Suprapubic skin (tissue), 4 donors: ENCODE measurements at places on chromosomes 5 and 9.

DNA sequence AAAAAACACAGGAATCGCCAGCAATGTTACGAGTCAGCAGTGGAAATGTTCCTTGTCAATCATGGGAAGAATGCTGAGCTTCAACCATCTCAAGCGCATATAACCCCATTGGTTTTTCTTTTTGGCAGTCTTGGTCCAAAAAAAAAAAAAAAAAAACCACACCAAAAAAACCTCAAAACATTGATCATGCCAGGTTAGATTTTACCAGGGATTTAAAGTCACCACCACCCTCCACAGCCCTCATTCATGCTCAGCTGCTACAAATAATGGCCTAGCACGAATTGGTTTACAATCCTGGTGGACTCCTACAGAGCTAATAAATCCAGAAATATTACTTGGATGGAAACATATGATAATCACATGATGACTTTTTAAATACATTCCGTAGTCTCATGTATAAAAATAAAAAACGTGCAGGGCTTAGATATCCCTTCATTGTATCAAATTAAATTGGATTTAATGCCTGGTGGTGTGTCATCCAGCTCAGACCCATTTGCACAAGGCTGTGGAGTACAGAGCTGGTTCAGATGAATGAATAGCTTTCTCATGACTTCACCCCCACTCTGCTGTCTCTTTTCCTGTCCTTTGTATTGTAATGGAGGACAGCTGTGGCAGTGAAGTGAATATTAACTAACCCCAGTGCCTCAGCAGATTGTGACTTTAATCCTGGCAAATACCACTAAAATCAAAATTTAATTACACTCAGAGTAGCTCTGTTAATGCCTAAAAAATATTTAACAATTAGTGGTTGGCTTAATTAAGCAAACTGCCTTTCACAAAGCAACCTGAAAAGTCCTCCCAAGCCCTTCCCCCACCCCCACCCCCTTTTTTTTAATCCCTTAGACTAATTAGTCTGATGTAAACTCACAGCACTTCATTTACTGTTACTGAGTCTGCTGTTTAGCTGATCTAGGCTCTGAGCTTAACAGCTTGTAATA lies 626.5 kb upstream of the ZNF608 start:
- no peak for DNase-seq

GRCh38 chr9:68905129-68905528 lies 108.8 kb downstream of the PRKACG start:
- DNase-seq = no peak

DNA sequence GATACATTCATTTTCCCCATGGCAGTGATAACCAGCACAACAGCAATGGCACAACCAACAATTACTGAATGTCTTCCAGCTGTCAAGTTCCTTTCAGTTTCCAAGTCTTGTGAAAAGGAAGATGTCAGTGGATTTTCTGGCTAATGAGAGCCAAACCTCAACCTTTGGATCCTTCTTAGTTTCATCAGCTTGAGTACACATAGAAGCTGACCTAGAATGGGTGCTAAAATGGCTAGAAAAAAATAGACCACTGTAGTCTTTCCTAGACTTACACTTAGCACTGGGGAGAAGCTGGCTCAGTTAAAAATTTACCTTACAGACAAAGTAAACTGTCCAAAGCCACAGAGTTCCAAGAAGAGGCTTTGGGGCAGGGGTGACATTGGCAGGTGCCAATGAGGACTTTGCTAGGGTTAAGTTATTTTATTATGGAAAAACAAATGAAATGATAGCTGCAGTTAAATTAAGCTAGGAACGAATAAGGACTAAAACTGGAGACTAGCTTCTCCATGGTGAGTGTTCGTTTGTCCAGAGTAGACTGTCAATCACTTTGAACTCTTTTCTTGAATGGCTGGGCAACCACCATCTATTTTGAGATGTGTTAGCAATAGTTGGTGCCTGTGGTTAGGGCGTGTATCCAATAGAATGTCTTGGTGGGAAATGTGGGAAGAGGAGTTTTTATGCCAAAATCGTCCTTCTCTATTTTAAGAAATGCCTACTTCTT lies 25.9 kb upstream of the TXN start:
- no peak for DNase-seq

- no peak for DNase-seq
Observed at GRCh38 chr5:9268226-9268625, 277.6 kb downstream of the SEMA5A start.

DNA sequence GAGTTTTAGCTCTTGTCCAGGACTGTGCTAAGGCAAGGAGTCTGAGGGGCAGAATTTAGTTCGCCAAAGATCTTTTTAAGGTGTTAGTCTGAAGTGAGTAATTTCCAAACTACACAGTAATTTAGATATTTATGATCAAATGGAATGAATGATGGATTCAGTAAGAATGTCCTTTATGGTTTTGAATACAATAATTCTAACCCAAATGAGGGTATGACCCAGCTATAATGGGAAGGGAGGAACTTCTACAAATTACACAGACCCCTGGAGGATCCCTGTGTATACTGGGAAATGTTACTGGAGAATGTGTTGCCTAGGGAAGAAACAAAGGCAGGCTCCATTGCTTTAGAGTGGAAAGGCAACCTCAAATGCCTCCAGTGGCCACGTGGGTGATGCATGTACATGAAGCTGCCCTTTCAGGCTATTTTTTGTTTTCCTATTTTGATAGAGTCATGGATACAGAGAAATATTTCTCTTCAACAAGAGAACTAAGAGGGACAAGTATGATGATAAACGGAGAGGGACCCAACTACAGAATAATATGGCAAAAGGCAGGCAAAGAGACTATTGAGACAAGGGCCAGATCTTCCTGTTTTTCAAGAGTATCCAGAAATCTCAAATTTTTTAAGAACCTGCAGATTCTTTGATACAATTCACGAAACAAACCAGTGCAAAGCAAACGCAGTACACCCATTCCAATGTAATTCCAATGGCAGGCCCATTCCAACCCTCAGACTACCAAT lies 25.4 kb downstream of the SLC1A3 start:
- DNase-seq = no peak

- DNase-seq = no peak
Observed at GRCh38 chr9:22278426-22278825, 168.2 kb upstream of the DMRTA1 start.

DNA sequence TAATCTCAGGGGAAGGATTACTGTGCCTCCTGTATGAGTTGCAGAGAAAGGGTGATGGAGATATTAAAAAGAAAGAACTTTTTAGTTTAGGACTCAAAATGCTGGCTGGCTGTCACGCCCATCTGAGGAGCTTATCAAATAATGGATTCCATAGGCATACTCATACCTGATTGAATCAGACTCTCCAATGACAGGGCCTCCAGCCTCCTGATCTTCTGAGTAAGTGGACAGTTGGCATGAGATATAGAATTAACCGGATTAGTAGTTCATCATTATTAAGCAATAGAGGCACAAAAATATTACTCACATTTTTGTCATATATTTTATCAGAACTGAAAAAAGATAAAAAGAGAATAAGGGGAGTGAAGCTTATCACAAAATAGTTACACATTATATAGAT lies 157.0 kb upstream of the RASA1 start:
- no peak for DNase-seq

DNA sequence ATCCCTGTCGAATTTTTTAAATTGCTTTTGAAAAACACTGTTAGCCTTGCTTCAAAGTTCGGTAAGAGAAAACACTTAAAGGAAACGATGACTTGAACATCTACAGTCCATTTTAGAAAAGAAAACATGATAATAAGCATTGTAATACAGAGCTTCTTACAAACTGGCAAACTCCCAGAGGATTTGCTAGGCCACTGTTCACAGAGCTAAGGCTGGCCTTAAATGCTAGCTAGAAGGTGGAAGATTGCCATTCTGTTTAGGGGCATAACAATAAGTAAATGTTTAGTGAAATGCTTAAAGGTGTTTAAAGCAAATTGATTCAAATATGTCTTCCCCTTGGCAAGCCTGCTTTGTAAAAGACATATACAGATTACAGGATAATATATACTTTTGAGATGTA lies 169.6 kb downstream of the TLE4 start:
- DNase-seq = no peak

GRCh38 chr5:115480271-115480670 lies 64.3 kb downstream of the FEM1C start:
- no peak for DNase-seq

GRCh38 chr9:94979904-94980507 lies 253.5 kb downstream of the AOPEP start:
- DNase-seq = no peak

GRCh38 chr5:126525630-126526245 lies 69.3 kb downstream of the ALDH7A1 start:
- DNase-seq = peak; percentile 86

DNA sequence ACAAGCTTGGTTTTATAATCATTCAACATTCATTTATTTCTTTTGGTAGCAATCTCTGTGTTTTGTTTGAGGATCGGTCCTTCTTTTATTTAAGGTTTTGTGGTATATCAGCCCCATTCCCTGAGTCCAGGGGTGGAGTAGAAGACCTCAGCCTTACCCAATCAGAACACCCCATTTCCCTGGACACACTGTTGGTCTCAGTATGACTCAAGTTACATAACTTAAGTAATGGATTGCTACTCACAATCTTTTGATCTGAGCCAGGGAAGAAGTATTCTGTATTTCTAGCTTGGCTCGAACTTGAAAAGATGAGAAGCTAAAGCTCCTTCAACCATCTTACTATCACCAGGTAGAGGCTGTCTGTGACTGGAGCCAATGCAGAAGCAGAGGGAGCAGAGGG lies 175.2 kb upstream of the HAPLN1 start:
- DNase-seq = no peak

DNA sequence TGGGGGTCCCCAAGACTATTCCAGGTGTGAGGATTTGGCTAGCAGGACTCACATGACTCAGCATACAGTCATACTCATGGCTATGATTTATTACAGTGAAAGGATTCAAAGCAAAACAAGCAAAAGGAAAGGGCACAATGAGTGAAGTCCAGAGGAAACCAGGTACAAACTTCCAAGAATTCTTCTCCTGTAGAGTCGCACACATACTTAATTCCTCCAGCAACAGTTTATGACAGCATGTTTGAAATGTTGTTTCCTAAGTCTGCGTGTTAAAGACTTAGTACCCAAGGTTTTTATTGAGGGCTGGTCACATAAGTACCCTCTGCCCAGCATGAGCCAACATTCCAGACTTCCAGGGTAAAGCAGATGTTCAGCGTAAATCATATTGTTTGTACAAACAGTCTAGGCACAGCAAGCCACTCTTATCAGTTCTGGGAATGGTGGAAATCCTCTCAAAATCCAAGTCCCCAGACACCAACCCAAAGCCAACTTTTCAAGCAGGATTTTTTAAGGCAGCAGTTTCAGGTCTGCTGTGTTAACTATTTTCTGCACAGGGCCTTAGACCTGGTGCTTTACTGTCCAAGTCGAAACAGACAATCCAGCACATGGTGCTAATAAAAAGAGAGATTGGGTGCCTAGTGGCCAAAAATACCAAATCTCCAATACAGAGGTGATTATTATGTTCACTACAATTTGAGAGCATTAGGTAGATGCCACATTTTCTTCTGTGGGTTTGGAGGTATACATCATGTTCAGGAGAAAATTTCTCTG lies 18.6 kb upstream of the RICTOR start:
- no peak for DNase-seq

DNA sequence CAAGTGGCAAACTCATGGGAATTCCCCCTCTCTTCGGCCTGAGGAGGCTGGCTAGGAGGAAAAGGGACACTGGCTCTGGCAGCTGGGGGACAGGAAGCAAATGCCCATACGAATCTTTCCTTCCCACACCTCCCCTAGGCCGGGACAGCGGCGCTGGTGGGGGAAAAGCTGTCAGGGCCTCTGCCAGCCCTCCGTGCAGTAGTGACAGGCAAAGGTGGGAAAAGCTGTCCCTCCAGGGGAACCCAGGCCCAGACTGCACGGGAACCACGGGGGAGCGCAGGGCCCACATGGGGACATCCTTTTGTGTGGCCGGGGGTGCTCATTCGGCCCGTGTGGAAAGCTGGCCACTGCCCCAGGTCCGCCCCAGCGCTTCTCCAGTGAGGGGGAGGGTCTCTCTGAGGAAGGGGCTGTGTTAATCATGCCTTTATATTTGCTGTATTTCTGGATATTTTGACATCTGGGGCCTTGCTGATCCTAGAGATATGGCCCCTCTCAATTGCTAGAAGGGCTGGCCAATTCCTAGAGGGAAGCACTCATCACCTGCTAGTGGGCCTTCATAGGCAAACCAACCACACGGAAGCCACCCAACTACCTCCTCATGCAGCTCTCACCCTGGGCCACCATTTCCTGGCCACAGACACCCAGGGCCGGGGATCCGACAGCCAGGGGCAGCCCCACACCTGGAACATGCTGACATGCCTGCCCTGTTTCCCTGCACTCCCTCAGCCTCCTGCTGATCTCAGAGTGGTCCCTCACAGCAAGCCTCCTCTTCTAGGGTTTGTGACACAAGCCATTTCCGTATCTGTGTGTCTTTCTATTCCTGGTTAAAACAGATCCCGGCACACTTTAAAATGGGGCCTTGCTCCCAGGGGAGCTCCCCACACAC lies 138.8 kb downstream of the ROR2 start:
- peak; percentile 67 for DNase-seq

- DNase-seq = no peak
Observed at GRCh38 chr9:14993901-14994554, 83.8 kb upstream of the FREM1 start.

- DNase-seq = no peak
Observed at GRCh38 chr5:134092875-134093274, 21.6 kb upstream of the TCF7 start.

- no peak for DNase-seq
Observed at GRCh38 chr9:81082221-81082620, 607.1 kb downstream of the TLE1 start.

DNA sequence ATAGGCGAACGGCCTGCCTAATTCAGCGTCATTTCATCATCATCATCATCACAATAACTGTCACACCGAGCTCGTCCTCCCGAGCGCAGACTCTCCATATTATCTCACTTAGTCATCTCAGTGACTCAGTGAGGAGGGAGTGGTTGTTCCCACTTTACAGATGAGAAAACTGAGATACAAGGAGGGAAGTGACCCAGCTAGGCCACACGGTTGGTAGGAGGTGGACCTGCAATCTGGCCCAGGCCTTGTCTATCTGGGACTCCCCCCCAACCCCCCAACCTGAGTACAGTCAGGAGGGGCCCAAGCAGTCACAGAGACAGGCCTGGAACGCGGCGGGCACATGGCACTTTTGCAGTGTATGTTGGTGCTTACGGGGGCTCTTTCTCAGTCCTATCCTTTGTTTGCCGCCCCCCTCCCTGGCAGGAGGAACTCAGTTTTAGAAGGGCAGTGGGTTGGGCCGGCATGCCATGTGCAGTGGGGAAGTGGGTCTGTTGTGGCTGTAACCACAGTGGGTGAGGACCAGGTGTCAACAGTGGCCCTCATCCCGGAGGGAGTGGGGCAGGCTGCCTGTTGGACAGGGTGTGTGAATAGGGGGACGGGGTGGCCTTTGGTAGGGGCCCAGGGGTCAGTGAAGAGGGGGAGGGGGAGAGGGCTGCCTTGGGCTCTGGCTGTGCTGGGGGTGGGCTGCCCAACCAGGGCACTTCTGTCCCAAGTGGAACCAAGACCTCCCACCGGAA lies 1.7 kb upstream of the RXRA start:
- peak; percentile 66 for DNase-seq

- DNase-seq = peak; percentile 39
Observed at GRCh38 chr9:135336722-135337527, 142.7 kb upstream of the PPP1R26 start.
